ENCODE measurements at places on chromosomes 13 and 19.

GRCh38 chr19:35331551-35332214 lies 2.7 kb downstream of the CD22 start:
- DNase-seq: no peak

DNA sequence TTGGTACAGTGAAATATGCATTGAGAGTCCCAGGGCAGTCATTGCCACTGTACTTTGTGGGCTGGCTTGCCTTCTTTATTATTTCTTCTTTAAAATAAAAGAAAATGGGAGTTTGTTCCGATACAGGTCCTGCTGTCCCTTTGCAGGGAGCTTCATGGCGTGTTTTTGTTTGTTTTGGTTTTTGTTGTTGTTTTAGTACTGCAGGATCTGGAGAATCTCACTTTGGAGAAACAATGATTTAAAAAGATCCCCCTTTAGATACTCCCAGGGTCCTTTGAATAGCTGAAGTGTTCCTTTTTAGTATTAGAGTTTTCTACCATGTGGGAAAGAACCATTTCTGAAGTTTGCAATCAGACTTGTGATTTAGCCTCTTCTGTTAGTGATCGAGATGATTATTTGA lies 11.1 kb downstream of the CHAF1A start:
- no peak for DNase-seq

- DNase-seq: peak; percentile 100
Measured at GRCh38 chr19:14472202-14472938, 2.8 kb downstream of the PTGER1 start.

GRCh38 chr13:46303742-46304385 lies 83.2 kb downstream of the RUBCNL start:
- no peak for DNase-seq

DNA sequence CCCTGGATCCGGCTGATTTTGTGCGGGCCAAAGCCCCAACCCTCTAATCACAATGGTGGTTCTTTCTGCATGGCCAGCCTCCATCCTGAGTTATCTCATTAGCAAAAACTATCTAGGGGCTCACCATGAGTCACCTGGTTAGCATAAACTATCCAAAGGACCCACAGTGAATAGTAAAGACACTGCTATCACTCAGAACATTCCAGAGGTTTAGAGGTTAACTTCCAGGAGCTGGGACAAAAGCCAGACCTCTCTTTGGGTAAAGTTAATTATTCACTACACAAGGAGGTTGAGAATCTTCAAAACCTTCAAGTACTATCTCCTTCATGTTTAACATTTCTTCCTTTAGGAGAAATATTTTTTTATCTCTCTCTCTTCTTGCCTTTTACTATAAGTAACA lies 18.8 kb upstream of the PPP5C start:
- no peak for DNase-seq

- DNase-seq: no peak
Measured at GRCh38 chr13:68173111-68173510, 943.0 kb upstream of the PCDH9 start.

DNA sequence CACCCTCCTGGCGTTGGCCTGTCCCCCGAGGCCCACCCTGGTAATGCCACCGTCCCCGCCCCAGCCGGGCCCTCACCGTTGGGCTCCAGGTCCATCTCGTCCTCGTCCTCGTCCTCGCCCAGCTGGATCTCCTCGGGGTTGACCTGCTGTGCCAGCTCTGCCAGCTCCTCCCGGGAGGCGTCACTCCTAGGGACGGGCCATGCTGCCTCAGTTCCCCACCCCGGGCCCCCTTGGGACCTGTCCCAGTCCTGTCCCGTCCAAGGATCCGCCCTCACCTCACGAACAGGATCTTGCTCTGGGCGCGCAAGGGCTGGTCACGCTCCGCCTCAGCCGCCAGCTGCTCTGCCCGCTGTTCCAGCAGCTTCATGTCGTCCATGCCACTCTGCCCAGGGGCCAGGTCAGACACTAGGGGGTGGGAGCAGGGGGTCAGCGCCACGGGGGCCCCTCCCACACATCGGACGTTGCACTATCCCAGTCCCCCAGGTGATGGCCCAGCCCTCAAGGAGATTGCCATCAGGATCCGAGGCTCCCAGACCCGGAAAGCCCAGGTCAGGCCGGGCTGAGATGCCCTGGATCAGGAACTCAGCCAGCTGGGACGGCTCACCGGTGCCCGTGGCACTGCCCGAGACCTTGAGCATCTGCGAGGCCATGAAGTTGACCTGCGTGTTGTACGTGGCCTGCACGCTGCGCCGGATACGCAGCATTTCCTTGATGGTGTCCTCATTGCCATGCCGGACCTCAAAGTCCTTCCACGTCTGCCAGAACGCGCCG lies 9.5 kb downstream of the XAB2 start:
- no peak for DNase-seq

- no peak for DNase-seq
Measured at GRCh38 chr19:29893606-29894284, 48.3 kb upstream of the URI1 start.

DNA sequence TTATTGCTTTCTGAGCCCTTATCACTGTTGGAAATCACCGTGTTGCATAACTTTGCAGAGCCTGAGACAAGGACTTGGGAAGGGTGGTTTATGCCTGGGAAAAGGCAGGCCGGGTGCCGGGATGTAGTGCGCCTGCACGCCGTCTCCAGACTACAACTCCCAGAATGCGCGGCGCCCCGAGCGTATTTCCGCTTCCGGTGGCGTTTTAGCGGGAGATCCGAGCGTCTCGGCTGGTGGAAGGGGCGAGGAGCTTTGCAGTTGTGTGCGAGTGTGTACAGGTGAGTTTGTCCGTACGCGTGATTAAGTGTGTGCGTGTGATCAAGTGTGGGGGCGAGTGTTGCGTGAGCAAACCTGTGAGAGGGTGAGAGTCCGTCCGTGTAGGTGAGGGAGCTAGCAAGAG lies 75.4 kb downstream of the PEG3 start:
- DNase-seq: peak; percentile 59

DNA sequence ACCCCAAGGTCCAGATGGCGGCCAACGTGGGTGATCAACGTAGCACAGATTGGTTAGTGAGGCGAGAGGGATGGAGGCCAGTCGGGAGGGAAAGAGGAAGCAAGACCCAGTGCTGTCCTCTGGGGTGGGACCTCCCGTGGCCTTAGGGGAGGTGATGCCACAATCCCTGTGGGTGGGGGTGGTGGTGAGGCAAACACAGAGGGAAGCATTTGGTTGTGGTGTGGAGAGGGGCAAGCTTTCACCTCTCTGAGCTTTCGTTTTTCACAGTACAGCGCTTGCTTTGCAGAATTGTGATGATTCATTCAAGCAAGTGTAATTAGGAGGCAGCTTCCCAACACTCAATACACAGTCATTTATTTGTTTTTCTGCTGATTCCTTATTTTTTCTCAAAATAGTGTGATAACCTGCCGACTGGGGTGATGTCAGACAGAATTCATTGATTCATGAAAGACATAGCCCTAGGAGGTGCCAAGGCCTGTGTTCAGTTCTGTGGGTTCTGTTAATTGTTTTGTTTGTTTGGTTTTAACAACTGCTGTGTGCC lies 2.4 kb downstream of the LENG8 start:
- DNase-seq: peak; percentile 49

GRCh38 chr19:28710278-28710677 lies 502.7 kb downstream of the UQCRFS1 start:
- DNase-seq: no peak

GRCh38 chr13:34421347-34421719 lies 520.7 kb upstream of the NBEA start:
- DNase-seq: no peak

DNA sequence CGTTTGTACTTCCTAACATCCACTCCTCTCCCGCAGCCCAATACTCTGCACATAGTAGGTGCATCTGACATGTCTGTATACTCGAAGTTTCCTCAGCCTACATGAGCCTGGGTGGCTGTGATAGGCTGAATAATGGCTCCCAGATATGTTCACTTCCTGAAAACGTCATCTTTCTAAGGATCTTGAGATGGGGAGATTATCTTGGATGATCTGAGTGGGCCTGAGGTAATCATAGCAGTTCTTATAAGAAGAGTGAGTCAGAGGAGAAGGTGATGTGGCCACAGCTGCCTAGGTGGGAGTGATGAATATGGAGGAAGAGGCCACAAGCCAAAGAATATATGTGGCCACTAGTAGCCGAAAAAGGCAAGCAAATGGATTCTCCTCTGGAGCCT lies 84.2 kb downstream of the AKAP11 start:
- DNase-seq: peak; percentile 65

DNA sequence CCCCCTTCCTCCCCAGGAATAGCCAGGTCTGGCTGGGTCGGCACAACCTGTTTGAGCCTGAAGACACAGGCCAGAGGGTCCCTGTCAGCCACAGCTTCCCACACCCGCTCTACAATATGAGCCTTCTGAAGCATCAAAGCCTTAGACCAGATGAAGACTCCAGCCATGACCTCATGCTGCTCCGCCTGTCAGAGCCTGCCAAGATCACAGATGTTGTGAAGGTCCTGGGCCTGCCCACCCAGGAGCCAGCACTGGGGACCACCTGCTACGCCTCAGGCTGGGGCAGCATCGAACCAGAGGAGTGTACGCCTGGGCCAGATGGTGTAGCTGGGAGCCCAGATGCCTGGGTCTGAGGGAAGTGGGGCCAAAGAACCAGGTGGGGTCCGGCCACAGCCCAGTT lies 3.2 kb downstream of the KLK2 start:
- no peak for DNase-seq

GRCh38 chr19:17797424-17798201 lies 2.7 kb downstream of the B3GNT3 start:
- DNase-seq: peak; percentile 66

- DNase-seq: peak; percentile 34
Measured at GRCh38 chr19:16032509-16033135, 43.7 kb upstream of the TPM4 start.

DNA sequence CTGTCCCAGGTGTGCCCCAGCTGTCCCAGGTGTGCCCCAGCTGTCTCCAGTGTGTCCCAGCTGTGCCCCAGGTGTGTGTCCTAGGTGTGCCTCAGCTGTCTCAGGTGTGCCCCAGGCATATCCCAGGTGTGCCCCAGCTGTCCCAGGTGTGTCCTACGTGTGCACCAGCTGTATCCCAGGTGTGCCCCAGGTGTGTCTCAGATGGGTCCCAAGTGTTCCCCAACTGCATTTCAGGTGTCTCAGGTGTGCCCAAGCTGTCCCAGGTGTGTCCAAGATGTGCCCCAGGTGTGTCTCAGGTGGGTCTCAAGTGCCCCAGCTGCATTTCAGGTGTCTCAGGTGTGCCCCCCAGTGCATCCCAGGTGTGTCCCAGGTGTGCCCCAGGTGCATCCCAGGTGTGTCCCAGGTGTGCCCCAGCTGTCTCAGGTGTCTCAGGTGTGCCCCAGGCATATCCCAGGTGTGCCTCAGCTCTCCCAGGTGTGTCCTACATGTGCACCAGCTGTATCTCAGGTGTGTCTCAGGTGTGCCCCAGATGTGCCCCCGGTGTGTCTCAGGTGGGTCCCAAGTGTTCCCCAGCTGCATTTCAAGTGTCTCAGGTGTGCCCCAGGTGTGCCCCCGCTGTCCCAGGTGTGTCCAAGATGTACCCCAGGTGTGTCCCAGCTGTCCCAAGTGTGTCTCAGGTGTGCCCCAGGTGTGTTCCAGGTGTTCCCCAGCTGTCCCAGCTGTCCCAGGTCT lies 1.3 kb upstream of the GRK1 start:
- DNase-seq: no peak

DNA sequence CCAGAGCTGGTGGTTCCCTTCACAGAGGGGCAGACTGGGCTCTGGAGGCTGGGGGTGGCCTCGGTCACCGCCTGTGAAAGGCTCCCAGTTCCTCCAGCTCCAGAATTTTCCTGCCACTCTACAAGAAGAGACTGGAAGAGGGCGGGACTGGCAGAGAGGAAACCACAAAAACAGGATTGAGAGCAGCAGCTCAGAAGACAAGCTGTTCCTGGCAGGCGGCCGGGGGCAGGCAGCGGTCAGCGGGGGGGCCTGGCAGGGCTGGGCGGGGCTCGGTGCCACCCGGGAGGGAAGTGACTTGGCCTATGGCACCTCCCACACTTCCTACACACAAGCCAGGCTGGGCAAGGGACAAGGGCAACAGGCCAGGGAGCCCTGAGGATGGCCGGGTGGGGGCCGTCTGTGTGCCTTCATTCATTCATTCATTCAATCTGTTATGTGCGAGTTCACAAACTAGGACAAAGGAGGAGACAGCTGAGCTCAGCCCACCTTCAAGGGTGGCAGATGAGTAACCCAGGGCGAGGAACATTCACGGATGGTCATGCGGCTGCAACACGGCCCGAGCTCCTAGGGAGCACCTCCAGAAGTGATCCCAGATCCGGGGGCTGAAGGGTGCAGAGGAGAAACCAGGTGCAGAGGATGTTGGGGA lies 16.9 kb upstream of the BTBD2 start:
- no peak for DNase-seq

- no peak for DNase-seq
Measured at GRCh38 chr13:90952326-90952725, 395.2 kb upstream of the MIR17HG start.

GRCh38 chr13:35732565-35732964 lies 256.1 kb upstream of the MAB21L1 start:
- DNase-seq: no peak

DNA sequence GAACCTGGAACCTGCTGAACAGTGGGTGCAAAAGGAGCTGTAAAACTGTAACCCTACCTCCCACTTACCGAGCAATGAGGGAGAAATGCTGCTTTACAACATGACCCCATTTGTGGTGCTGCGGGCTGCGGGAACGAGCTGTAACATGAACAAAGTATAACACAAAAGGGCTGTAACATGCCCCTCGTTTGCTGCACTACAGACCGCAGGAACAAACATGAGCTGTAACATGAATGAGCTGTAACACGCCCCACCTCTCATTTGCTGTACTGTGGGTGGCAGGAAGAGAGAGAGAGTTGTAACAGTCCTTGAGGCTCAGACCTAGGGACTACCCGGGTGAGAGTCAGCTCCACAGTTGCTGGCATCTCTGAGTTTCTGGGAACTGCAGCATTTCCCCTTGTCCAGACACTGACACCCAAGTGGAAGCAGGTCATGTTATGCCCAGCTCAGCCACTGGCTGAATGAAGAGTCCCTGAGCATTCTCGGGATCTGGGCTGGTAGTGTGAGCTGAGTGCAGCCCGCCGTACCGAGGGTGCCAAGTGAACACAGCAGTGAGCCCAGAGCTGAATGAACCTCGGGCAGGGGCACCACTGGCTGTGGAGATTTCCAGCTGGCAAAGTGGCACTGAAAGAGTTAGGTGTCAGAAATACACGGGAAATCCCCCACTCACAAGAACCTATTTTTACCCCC lies 1385.3 kb upstream of the SPRY2 start:
- no peak for DNase-seq

GRCh38 chr13:98974053-98974452 lies 3.8 kb downstream of the DOCK9 start:
- DNase-seq: no peak

DNA sequence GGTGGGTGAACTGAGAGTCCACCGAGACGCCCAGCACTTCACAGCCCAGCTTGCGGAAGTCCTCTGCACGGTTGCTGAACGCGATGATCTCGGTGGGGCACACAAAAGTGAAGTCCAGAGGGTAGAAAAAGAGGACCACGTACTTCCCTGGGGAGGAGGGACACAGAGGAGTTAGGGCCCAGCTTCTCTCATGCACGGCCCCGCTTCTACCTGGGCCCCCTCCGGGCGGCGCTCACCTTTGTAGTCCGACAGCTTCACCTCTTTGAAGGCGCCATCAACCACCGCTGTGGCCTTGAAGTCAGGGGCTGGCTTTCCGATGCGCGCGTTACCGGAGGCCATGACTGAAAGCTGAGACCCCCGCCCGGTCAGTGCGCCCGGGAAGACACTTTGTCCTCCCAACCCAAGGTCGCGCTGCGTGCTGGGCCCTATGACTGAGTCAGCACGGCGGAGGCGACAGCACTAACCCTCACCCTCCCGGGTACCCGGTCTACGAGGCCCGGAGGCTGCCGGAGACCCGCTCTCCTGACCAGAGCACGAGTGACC lies 606 bp downstream of the PRDX2 start:
- peak; percentile 73 for DNase-seq

GRCh38 chr19:13008926-13009787 lies 13.9 kb downstream of the NFIX start:
- DNase-seq: no peak

- no peak for DNase-seq
Measured at GRCh38 chr19:17942582-17943273, 9.9 kb downstream of the CCDC124 start.

Data from activated CD8-positive, alpha-beta memory T cell treated with anti-CD3 and anti-CD28 coated beads, Interleukin-2, amount 50 U/mL, for 48 hours (primary cell).